ENCODE measurements at places on chromosomes 2 and 18. TPM values are rescaled to one million over a fixed set of nuclear protein-coding genes. Genes with fewer than 3 reads are reported as not detected.

DNA sequence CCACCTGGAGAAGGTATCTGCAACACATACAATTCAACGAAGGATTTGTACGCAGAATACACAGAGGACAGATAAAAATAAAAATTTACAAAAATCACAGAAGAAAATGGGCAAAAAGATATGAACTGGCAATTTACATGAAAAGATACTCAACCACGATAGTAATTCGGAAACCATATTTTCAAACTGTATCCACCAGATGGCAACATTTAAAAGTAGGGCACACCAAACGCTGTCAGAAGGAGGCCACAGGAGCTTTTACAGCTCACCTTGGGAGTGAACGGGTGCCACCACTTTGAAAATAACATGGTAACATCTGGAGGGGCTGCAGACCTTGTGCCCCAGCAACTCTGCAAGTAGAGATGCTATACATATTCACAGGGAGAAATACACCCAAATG, 9.8 kb downstream of the KIF1A start:
- no peak overlapping the region for H3K4me3 ChIP-seq
- H3K27ac ChIP-seq, result no peak overlapping the region
- DNase-seq, result no peak
- H3K36me3 ChIP-seq, result no peaks in the 10 kb centered on the region
- peaks cover 4% of the 10 kb centered on the region for H3K27me3 ChIP-seq

DNA sequence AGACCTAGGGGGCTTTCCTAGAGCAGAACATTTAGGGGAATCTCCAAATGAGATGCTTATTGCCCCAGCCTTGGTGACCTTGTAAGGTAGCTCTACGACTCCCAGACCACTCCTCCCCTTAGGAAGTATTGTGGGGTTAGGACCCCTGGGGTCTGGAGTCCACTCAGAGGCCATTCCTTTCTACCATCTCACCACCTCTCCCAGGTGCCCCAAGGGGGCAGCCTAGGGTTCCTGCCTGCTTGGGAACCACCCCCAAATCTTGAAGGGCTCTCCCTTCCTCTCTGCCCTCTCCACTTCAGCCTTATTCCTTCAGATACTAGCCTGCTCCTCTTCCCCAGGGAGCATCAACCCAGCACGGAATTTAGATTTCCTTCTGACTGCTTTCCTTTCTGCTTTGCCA, 17.5 kb upstream of the EXOC6B start:
- H3K36me3 ChIP-seq, result no peaks in the 10 kb centered on the region
- H3K27ac ChIP-seq, result no peak overlapping the region
- no peaks in the 10 kb centered on the region for H3K4me1 ChIP-seq
- no peak for DNase-seq

ASAP2 gene
- polyA plus RNA-seq, result 0.75 TPM

GRCh38 chr2:176814740-176815367, 397.7 kb upstream of the HNRNPA3 start:
- H3K4me3 ChIP-seq, result no peak overlapping the region
- no peak overlapping the region for H3K27ac ChIP-seq
- H3K4me1 ChIP-seq, result no peaks in the 10 kb centered on the region
- H3K27me3 ChIP-seq, result no peaks in the 10 kb centered on the region
- peak; percentile 2 for DNase-seq
- no peaks in the 10 kb centered on the region for H3K36me3 ChIP-seq

GRCh38 chr2:219902891-219903552, 275.6 kb downstream of the SLC4A3 start:
- H3K27ac ChIP-seq, result no peak overlapping the region
- H3K36me3 ChIP-seq, result no peaks in the 10 kb centered on the region
- no peak overlapping the region for H3K4me3 ChIP-seq
- H3K4me1 ChIP-seq, result no peaks in the 10 kb centered on the region
